ENCODE measurements at places on chromosomes 6 and 20.

GRCh38 chr6:109239160-109239559 lies 143.1 kb downstream of the CD164 start:
- no peak for DNase-seq

- no peak for DNase-seq
Measured at GRCh38 chr6:38489951-38490350, 149.8 kb downstream of the BTBD9 start.

DNA sequence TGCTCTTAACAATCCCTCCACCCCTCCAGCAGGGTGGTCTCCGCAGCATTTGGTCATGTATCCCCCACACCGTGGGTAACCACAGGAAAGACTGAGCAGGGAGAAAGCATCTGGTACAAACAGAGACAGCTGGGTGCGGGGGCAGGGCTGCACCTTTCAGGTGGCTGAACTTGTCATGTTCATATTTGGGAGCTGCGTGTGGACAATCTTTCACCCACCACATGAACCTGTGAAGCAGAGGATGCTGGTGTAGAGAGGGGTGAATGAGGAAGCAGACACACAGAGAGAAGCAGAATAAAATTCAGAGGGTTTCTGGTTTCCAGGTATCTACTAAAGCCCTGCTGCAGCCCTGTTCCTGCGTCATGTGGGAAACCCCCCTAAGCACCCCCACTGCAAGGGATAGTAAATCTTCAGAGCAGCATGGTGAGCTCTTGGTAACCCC lies 8.9 kb downstream of the GFOD1 start:
- no peak for DNase-seq

DNA sequence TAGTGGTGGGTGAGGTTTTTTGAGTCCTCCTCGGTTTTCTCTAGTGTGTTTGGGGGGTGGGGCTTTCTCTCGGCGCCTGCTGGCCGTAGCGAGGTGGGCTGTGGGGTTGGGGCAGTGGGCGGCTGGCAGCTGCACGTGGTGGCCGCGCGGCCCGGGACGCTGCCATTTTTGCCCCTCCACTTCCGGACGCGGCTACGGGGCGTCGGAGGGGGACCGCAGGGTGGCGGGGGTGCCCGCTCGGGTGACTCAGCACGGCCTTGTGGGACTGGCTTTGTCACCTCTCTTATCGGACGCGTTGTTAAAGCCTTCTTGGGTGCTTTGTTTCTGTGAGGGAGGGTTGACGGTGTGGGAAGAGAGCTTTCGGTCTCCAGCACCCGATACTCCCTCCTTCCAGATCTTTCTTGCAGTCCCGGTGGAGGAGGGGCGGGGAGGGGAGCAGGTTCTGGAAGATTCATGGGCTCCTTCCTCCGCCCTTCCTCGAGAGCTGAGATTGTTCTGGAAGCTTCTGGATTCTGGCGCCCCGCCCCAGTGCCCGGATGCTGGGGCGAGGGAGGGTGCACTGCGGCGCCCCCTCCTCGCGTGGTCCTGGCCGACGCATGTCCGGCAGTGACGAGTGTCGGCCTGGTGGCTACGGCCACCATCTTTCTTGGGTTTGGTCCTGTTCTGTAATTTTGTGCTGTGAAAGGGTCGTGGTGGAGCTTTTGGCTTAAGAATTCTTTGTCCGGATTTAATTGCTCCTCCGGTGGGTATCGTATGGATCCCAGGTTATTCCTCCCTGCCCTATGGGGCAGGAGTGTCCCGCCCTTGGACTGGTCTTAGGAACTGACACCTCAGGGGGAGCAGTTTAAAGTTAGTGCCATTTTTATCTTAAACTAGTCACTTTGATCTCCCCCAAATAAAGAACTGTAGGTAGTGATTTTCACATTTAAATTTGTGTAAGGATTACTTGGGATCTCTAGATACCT lies 719 bp downstream of the HSP90AB1 start:
- DNase-seq, result peak; percentile 70

- DNase-seq, result no peak
Measured at GRCh38 chr6:127053032-127053874, 65.2 kb upstream of the RSPO3 start.

- peak; percentile 4 for DNase-seq
Measured at GRCh38 chr6:17820055-17820454, 113.3 kb upstream of the NUP153 start.

- no peak for DNase-seq
Measured at GRCh38 chr6:105509506-105510331, 106.8 kb upstream of the PREP start.

GRCh38 chr6:84156306-84156705 lies 71.1 kb downstream of the CEP162 start:
- DNase-seq, result no peak

- no peak for DNase-seq
Measured at GRCh38 chr6:121826156-121826810, 390.8 kb downstream of the GJA1 start.

GRCh38 chr20:62391165-62392076 lies 4.5 kb downstream of the RPS21 start:
- no peak for DNase-seq

DNA sequence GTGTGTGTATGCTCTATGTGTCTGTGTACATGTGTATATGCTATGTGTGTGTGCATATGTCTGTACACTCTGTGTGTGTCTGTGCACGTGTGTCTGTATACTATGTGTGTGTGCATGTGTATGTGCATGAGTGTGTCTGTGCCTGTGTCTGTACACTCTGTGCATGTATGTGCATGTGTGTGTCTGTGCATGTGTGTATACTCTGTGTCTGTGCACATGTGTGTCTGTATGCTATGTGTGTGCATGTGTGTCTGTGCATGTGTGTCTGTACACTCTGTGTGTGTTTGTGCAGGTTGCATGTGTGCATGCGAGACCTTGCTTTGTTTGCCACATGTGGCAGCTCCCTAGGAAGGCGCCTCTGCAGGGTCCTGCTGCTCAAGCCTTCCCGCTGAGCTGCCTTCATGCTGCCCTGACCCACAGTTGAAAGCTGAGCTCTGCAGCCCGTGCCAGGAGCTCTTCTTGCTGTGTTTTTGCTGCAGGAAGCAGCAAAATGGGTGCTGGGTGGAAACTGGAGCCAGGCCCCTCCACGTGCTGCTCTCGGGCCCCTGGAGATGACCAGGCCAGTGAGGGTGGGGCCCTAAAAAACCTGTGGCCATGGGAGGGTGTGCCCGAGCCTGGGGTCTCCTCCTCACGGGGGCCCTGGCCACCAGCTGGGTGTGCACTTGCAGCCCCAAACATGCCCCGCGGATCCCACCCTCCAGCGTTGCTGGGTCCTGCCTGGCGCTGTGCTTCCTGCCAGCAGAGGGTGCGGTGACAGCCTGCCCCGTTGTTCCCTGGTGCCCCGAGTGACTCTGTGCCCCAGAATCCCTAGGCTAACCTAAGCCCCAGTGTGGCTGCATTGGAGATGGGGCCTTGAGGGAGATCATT lies 109.1 kb downstream of the DACT2 start:
- no peak for DNase-seq

- no peak for DNase-seq
Measured at GRCh38 chr6:20838113-20838512, 303.9 kb downstream of the CDKAL1 start.

- no peak for DNase-seq
Measured at GRCh38 chr20:38579921-38580320, 1.1 kb upstream of the ADIG start.

GRCh38 chr6:51099201-51099600 lies 280.5 kb downstream of the TFAP2B start:
- DNase-seq, result no peak

GRCh38 chr6:45801471-45802289 lies 214.0 kb downstream of the CLIC5 start:
- DNase-seq, result no peak

GRCh38 chr20:2874456-2874855 lies 1.2 kb downstream of the PTPRA start:
- DNase-seq, result peak; percentile 20

- no peak for DNase-seq
Measured at GRCh38 chr6:11414176-11414963, 123.2 kb upstream of the TMEM170B start.

- DNase-seq, result no peak
Measured at GRCh38 chr20:38840894-38841470, 35.5 kb downstream of the PPP1R16B start.

- DNase-seq, result peak; percentile 73
Measured at GRCh38 chr6:34143884-34144580, 1.9 kb downstream of the GRM4 start.

GRCh38 chr6:167872538-167873210 lies 46.0 kb downstream of the AFDN start:
- no peak for DNase-seq

DNA sequence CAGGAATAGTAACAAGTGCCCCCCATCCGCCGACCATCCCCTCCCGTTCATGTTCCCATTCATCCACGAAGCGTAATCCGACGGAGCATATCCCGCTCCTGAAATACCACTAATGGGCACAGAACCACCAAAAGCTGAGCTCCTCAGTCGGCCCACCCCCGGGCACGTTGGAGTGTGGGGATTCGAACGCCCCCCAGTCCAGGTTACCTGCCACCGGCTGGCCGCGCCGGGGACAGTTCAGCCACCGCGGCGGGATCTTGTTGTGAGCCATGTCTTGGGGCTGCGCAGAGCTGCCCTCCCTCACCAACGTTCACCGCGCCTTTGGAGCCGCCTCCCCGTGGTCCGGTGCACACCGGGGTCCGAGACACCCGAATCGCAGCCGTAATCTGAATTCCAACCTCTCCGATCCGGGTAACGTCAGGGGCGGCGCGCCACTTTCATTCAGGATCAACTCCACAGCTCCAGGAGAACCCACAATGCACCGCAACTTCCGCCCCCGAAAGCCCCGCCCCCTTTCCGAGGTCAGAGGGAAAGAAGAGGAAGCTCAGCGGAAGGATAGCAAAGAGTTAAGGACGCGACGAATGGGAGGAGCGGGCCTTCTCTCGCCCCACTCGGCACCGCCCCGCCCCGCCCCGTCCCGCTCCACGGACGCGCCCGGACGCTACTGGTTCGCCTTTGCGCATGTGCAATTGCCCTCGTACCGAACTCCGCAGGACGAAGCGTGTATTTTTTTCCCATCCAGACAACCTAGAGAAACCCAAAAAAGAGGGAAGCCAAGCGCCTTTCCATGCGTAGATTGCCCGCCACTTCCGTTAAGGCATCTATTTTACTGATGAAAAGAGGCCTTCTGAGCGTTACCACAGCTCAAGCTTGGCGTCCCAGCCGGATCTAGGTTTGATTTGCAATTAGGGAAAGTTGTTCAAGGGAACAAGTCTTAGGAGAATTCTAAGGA lies at the start of gene RNGTT:
Gene RNGTT, minus strand, starts transcription at position 480 of the 952 bp plus-strand sequence. Its CDS starts 209 bp downstream, at position 271.
- DNase-seq, result peak; percentile 98

- no peak for DNase-seq
Measured at GRCh38 chr6:160297310-160297709, 38.7 kb upstream of the SLC22A2 start.

DNA sequence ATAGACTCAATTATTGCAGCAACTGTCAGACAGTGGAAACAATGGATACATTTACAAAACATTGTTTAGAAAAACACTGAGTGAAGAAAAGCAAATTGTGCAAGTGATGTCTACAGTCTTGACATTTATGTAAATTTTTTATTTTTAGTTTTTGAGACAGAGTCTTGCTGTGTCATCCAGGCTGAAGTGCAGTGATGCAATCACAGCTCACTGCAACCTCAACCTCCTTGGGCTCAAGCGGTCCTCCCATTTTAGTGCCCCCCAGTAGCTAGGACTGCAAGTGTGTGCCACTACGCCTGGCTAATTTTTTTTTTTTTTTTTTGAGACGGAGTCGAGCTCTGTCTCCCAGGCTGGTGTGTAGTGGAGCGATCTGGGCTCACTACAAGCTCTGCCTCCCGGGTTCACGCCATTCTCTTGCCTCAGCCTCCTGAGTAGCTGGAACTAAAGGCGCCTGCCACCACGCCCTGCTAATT lies 9.7 kb downstream of the CNBD2 start:
- DNase-seq, result no peak

- no peak for DNase-seq
Measured at GRCh38 chr20:2833761-2834160, 6.7 kb downstream of the PCED1A start.

DNA sequence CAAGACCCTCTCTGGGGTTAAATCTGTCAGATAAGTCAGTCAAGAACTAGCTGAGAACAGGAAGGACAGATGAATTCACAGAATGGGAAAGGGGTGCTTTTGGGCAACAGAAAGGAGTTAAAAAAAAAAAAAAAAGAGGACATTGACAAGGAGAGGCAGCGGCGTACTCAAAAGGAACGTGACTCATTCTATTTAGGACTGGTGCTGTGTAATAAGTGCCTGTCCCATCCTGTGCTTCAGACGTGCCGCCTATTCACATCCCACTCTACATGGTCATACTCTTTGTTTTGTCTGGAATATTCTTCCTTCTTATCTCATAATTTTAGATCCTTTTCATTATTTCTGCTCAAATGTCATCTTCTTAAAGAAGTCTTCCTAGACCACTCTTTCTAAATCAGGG lies 101.1 kb upstream of the EMILIN3 start:
- DNase-seq, result no peak

- DNase-seq, result no peak
Measured at GRCh38 chr6:148524976-148525375, 182.3 kb downstream of the SASH1 start.

GRCh38 chr6:151176911-151177770 lies 62.6 kb upstream of the AKAP12 start:
- DNase-seq, result no peak

DNA sequence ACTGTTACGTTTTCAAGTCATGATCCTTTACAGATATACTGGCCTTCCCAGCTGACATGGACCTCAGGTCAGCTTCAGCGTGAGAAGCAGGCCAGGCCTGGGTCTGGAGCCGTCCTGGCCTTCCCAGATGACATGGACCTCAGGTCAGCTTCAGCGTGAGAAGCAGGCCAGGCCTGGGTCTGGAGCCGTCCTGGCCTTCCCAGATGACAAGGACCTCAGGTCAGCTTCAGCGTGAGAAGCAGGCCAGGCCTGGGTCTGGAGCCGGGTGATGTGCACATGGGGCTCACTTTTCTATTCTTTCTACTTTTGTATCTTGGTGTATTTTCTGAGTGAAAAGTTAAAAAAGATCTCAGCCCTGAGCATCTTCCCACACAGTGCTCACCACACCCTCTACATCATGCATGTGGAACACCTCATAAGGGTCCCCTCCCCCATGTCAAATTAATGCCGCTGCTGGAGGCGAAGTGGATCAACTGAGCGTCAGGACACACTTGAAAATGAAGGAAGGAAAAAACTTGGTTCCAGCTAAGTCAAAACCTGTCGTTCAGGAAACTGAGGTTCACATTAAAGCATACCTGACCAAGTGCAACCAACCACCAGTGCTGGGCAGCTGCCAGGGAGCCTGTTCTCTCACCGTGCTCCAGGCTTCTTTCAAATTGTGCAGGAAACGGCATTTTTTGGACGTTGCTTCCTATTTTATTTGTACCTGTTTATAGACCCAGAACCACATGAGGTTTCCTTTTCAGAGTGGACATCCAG lies 32.2 kb downstream of the KIF25 start:
- no peak for DNase-seq

- DNase-seq, result peak; percentile 63
Measured at GRCh38 chr6:157597461-157598312, 216.7 kb downstream of the ZDHHC14 start.

GRCh38 chr6:36616893-36617521 lies 22.8 kb downstream of the SRSF3 start:
- no peak for DNase-seq

GRCh38 chr20:5504061-5504739 lies 187.4 kb upstream of the PROKR2 start:
- peak; percentile 85 for DNase-seq

Data from NCI-H146 (cell line).